ENCODE measurements at places on chromosomes 2 and 18.

- DNase-seq, result no peak
These were observed 688 bp downstream of the CDH20 start for GRCh38 chr18:61333746-61334490.

DNA sequence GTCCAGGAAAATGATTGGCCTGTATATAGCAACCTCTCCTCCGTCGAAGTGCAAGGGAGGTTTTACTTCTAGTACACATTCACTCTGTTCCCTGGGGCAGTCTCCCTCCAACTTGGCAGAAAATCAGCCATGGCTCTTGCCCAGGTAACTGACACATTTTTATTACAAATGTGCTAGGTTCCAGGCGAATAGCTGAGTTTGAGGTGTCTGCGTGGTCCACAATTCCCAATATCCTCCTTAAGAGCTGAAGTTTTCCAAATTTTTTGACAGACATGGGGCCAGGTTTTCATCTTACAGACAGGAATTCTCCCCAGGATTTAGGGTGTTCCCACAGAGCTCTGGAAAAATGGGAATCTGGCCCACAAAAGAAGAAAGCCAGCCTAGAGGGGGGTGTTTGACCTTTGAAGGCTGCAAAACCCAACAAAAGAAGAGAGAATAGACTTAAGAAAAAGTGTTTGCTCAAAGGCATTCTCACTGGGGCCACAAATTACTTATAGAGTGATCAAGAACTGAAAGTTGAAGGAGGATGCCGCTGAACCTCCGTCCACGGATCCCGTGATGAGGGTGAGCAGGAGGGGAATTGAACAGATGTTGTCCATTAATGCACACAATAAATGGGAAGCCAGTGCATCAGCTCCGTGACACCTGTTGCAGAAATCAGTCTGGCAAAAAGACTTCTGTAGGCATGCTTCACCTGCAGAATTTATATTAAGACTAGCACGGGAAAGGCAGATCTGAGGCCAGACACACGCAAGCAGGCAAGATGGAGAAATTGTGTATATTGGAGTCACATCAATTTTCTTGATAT is 242.3 kb upstream of the COPS8 start:
- DNase-seq, result no peak

GRCh38 chr18:64219517-64219916 is 70.6 kb upstream of the LINC00305 start:
- no peak for DNase-seq

- DNase-seq, result no peak
These were observed 413.8 kb downstream of the RAD51AP2 start for GRCh38 chr2:17104454-17104853.

GRCh38 chr2:238009563-238009962 is 42.7 kb downstream of the UBE2F start:
- no peak for DNase-seq

DNA sequence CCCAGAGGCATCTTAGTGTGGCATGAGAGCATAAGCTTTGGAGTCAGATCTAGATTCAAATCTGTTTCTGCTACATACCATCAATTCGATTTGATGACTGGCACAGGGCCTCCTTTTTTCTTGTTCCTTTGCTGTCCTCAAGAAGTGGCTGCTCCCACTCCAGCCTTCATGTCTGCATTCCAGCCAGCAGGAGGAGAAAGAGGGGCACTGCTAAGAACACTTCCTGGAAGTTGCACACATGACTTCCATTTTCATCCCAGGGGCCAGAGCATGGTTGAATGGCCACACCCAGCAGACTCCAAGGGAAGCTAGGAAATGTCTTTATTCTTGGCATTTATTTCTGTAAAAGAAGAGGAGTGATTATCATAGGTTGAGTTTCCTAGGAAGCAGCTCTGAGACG is 50.4 kb downstream of the EML6 start:
- no peak for DNase-seq

- no peak for DNase-seq
These were observed 820.5 kb upstream of the POU3F3 start for GRCh38 chr2:104033399-104033798.

DNA sequence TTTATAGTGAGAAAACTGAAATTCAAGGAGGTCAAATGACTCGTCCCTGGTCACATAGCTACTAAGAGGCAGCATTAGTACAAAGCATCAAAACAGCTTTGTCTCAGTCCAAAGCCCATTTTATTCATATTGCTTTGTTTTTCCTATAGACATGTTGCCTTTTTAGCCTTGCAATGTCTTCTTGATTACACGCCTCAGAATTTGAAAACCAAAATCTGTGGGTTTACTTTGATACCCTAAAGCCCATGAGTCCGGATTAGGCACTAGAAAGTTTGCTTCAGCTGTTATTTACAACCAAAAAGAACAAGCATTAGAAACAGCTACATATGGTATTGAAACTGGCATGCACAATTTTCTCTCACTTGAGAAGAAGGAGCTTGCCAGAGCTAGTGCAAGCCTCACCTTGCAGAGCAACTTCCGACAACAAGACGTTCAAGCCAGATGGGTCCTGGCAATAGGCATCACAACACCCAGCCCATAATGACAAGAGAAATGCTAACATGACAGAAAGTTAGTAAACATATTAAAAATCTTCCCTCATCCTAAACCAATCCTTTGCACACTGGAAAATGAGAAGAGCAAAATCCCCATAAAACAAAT is 276.8 kb downstream of the RIT2 start:
- DNase-seq, result no peak

GRCh38 chr2:64946769-64947247 is 42.4 kb upstream of the SLC1A4 start:
- no peak for DNase-seq

DNA sequence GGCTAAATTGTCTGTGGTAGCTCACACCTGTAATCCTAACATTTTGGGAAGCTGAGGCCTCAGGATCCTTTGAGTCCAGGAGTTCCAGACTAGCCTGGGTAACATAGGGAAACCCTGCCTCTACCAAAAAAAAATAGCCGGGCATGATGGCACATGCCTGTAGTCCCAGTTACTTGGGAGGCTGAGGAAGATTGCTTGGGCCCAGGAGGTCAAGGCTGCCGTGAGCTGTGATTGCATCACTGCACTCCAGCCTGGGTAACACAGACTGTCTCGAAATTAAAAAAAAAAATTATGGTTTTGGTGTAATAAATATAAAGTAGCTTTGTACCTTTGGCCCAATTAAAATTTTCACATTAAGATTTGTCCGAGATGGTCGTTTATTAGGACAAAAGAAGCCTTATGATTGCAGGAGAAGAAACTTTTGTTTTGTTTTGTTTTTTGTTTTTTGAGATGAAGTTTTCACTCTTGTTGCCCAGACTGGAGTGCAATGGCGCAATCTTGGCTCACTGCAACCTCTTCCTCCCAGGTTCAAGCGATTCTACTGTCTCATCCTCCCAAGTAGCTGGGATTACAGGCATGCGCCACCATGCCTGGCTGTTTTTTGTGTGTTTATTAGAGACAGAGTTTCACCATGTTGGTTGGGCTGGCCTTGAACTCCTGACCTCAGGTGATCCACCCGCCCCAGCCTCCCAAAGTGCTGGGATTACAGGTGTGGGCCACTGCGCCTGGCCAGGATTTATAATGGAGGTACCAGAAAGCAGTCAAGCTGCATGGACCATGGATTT is 4.1 kb downstream of the MTA3 start:
- no peak for DNase-seq

GRCh38 chr18:53191634-53192033 is 851.6 kb downstream of the DCC start:
- no peak for DNase-seq

DNA sequence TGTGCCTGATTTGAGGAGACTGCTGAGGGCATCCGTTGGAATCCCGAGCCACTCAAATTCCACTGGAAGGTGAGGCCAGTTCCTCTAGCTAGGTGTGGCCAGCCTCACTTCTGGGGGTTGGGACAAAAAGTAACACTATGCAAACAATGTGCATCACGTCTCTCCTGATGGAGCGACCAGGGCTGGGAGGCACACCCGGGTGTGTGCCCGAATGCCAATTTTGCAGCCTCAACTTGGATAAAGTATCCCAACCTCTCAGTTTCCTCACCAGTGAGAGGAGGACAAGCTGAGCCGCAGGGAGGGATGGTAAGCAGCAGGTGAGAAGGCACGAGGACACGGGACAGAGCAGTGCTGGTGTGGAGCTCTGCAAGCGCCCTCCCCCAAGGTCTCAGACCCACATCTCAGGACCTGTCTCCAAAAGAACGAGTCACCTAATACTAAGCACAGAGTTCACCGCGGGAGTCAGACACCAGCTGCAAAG is 218.3 kb downstream of the HAUS1 start:
- DNase-seq, result no peak

DNA sequence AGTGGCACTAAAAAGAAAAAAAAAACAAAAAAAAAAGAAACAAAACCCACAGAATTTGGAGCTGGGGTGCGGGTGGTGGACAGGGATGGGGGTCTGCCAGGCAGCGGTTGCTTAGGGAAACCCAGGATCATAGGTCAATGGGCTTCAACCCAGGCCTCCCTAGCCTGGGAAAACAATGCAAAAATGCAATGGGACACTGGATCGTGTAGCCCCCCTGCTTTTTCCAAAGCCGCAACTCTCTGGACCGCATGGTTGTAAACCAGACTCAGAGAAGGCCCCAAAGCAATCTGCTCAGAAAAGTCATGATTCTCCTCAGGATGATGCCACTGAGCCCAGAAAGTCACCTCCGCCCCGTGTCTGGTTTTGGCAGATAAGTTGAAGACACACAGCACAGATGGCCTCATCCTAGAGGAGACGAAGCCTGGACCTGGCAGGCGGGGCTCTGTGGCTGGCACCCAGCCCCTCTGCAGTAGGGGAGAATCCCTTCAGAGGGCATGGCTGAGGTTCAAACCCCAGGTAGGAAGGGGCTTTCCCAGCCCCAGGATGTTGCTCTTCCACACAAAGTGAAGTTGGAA is 5.1 kb downstream of the DLX2 start:
- no peak for DNase-seq

DNA sequence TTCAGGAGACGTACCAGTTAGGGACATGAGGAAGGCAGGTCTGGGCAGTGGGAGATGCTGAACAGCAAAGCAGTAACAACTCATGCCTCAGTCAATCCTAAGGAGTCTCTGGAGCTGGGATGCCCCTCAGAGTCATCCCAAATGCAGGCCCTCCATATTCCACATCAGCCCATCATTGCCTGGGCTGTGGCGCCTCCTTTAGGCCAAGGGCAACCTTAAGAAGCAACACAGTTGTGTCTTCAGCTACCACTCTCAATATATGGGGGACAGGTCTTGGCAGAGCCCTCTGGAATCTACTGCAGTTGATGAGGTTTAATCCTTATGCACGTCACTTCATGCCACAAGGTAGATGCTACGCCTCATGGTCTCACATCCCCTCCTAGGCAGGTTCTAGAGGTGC is 682.0 kb upstream of the RAB6C start:
- no peak for DNase-seq

GRCh38 chr18:9734189-9734588 is 26.1 kb downstream of the RAB31 start:
- DNase-seq, result no peak

- no peak for DNase-seq
These were observed 125.8 kb upstream of the CREB1 start for GRCh38 chr2:207403950-207404349.

DNA sequence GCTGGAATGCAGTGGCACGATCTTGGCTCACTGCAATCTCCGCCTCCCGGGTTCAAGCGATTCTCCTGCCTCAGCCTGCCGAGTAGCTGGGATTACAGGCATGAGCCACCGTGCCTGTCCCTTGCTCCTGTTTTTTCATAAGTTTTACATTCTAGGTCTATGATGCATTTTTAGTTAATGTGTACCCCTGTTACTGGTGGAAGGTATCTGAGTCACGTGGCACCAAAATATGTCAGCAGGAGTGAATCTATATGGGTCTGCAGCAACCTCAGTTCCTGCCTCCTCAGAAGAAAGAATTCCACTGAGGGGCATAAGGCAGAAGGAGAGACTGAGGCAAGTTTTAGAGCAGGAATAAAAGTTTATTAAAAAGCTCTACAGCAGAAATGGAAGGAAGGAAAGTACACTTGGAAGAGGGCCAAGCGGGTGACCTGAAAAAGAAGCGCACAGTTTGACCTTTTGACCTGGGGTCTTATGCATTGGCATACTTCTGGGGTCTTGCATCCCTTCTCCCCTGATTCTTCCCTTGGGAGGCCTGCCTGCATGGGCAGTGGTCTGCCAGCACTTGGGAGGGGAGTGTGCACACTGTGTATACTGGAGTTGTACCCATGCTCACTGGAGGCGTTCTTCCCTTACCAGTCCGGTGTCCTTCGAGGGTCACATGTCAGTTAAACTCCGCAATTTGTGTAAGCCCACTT is 1.1 kb upstream of the MFSD2B start:
- DNase-seq, result no peak

DNA sequence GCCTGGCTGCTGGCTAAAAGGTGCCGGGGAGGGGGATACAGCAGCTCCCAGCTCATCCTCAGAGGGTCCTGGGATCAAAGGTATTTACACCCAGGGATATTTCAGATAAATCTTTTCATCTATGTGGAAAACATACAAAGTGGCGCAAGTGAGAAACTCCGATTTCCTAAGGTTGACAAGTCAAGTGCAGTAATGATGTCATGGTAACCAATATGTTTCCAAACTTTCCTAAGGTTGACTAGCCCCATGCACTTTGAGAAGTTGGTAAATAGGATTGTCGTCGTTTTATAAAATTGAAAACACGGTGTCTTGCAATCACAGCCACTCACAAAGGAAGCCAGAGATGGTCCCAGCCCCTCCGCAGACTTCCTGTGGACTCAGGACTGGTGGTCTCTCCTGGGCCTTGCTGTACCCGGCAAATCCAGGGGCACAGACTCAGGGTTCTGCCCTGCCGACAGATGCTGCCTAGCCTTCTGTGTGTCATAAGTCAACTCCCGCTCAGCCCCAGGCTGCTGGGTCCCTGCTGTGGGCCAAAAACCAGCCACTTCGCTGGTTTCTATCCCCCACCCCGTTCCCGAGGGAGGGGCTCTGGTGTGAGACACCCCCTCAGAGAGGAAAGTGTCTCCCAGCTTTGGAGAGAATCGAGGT is 111.2 kb upstream of the PPP1CB start:
- DNase-seq, result no peak

- DNase-seq, result no peak
These were observed 319.7 kb downstream of the CYP26B1 start for GRCh38 chr2:71827973-71828372.

DNA sequence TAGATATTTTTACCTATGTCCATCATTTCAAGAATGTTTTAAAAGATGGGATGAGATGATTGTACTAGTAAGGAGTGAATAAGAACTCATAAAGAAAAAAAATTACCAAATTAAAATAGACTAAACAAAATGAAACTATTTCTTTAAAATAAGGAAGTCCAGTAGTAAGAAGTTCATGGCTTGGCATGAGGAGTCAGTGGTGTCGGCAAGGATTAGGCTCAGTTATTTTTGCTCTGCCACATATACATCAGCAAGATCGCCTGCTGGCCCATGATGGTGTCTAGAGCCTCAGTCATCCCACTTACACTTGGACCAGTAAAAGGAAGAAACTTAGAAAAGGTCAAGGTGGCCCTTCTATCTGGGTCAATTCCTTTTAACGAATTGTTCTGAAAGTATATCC is 300.9 kb upstream of the SLC8A1 start:
- DNase-seq, result no peak

- DNase-seq, result no peak
These were observed 210.4 kb upstream of the CXCR4 start for GRCh38 chr2:136328207-136328795.

Measured in activated CD4-positive, alpha-beta T cell treated with anti-CD3 and anti-CD28 coated beads, Interleukin-2, amount 50 U/mL, for 16 hours (primary cell).